Fibroblast of gingiva (primary cell): ENCODE measurements at places on chromosomes 7 and 10.
A peak's percentile ranks its signal among the peaks of the same experiment; 100 is the strongest.

GRCh38 chr7:96827701-96828100 is 118.1 kb upstream of the SEM1 start:
- no peak for DNase-seq

DNA sequence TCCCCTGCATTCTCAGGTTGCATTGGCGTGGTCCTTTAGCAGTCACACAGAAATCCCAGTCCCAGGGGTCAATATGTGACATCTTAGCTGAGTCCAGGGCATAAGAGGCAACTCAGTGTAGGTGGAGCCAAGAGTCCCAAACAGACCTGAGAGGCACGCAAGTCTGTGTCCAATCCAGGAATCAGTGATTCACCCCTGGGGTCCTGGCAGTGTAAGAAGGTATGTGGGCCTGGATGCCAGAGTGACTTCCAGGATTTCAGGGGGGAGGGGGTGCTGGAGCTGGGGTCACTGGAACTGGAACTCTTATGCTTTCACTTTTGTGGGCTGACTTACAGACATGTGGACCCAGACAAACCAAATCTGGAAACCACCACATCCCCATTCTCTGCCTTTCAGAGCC is 26.8 kb downstream of the FRMPD2 start:
- DNase-seq = no peak

- DNase-seq = no peak
Measured at GRCh38 chr10:132350391-132350790, 18.4 kb downstream of the LRRC27 start.

DNA sequence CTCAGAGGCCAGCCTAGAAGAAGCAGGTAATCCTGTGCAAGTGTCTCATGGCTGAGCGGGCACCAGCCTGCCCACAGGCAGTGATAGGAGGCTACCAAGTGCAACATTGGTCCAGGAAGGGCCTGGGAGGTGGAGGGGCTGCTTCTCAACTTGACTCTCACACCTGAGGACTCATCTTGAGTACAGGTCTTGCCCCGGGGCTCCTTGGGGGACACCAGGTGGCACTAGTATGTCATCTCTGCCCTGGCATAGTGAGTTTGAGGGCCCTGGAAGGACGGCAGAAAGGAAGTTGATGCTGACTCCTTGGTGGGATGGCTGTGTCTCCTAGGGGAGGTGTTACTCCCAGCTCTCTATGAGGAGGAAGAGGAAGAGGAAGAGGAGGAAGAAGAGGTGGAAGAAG is 2.3 kb downstream of the CCDC136 start:
- no peak for DNase-seq

DNA sequence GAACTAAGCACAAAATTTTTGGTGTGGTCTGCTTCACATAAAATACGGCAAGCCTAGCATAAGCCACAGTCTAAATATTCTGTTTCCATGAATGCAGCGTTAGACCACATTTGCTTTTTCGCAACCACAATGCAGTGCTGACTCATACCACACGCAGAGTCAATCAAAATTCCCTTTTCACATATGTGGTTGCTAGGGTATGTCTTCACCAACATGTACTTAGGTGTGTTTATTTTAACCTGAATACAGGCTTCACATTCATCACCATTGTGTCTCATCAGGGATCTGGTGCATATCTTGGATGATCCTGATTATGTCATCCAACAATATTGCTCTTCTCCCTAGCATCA is 90.8 kb downstream of the CHN2 start:
- peak; percentile 85 for DNase-seq

GRCh38 chr7:122600042-122600441 is 98.9 kb downstream of the RNF133 start:
- DNase-seq = no peak

- no peak for DNase-seq
Measured at GRCh38 chr10:108005627-108006026, 841.1 kb upstream of the SORCS1 start.

DNA sequence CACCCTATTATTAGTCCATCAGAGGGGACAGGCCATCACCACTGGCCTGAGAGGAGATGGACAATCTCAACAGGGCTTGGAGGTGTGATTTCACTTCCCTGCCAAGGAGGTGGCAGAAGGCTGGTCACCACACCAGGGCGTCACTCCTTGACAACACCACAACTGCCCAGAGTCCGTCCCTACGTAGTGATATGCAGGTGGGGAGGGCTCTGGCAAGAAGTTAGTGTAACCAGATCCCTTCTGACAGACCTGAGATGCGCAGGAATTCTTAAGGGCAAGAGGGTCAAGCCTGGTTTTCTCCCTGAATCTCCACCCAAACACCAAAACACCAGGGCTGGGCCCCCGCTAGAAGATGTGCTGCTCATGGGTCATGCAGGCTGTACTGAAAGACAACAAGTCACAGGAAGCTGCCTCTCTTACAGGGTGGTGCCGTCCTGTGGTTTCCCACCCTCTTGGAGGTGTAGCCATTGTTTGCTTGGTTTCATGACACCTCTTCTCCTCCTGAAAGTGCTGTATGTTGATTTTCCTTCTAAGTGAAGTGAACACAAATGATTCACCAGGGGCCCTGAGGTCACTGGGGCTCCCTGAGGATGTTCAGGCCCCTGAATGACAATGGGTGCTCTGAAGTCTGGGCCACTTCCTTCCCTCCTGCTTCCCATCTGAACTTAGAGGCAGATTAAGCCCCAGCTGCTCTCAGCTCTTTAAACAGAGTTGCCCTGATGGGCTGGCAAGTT is 27.1 kb downstream of the ATXN7L1 start:
- no peak for DNase-seq

- no peak for DNase-seq
Measured at GRCh38 chr7:12031638-12032037, 179.5 kb upstream of the TMEM106B start.

- DNase-seq = no peak
Measured at GRCh38 chr7:7790041-7790741, 71.8 kb upstream of the RPA3 start.

DNA sequence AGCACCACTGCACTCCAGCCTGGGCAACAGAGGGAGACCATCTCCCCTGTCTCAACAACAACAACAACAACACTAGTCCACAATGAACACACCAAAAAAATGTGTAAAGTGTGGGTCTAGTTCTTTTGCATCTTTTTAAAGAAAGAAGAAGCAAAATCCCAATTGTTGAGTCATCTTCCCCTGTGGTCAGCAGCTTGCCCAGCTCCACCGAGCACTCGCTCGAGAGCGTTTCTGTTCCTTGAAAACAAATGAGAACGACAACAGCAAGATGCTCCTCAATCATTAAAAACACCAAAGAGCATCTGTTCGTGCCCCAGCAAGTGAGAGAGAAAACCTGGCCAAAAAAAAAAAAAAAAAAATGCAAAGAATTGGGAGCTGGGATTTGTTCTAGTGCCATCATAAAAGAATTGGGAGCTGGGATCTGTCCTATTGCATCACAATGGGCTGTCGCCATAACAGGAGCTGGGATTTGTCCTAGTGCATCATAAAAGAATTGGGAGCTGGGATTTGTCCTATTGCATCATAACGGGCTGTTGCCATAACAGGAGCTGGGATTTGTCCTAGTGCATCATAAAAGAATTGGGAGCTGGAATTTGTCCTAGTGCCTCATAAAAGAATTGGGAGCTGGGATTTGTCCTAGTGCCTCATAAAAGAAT is 118.1 kb downstream of the PTPRN2 start:
- no peak for DNase-seq

- DNase-seq = no peak
Measured at GRCh38 chr10:34766811-34767494, 48.1 kb downstream of the PARD3 start.

GRCh38 chr7:69962186-69963065 is 364.2 kb downstream of the AUTS2 start:
- no peak for DNase-seq

DNA sequence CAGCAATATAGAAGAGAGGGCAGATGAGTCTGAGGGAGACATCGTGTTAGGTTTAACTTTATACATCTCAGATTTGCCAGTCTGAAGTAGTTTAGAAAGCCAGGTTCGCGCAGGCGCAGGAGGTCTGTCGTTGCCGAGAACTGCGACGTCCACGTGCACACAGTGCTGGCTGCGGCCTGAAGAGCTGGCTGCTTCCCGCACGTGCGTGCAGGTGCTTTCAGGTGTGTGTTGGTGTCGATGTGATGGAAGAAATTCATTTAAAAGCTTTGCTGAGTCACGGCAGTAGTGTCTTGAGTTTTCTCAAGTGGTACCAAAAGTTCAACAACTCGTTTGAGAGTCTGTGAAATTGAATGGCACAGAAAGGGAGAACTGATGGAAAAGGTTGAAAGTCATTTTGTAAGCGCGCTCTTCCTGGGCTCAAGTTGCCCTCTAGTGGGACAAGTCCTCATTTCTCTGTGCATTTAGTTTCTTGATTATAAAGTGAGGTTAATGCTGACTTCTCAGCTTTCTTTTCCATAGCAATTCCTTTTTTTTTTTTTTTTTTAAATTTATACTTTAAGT is 18.6 kb downstream of the WDR37 start:
- no peak for DNase-seq

DNA sequence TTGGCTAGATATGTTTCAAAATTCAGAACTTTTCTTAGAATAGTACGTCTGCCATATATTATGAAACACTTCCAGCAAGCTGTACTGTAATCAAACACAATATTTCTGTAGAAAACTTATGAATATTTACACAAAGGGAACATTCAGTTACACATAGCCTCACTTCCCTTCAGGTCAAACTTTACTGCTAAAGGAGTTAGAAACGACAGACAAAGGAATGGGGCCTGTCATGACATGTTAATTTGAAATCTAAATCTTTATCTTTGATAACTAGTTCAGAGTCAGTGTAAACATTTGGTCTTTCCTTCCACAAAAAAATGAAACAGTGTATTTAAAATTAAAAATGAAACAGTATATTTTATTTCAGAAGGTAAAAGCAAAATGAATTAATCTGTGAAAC is 1.0 kb upstream of the CROT start:
- peak; percentile 4 for DNase-seq

DNA sequence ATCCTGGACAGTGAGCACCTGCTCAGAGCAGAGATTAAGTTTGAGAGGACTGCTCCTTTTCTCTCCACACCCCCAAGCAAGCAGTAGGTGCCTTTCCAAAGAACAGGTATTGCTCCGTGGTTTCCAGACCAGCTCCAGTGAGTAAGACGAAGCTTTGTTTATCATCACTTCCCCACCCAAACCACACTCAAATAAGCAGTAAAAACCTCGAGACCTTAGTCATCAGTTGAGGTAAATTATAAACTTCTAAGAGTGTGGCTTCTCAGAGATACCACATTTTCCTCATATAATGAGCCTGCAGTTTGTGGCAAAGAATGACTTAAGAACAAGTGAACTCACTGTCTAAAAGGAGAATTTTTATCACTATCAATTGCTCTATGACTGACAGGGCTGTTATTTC is 50.0 kb upstream of the GRB10 start:
- no peak for DNase-seq

- peak; percentile 72 for DNase-seq
Measured at GRCh38 chr10:119652361-119652730, 1.2 kb downstream of the BAG3 start.

- DNase-seq = no peak
Measured at GRCh38 chr7:45915606-45916005, 5.5 kb downstream of the IGFBP3 start.

GRCh38 chr7:36272211-36272566 is 117.5 kb upstream of the ANLN start:
- no peak for DNase-seq

DNA sequence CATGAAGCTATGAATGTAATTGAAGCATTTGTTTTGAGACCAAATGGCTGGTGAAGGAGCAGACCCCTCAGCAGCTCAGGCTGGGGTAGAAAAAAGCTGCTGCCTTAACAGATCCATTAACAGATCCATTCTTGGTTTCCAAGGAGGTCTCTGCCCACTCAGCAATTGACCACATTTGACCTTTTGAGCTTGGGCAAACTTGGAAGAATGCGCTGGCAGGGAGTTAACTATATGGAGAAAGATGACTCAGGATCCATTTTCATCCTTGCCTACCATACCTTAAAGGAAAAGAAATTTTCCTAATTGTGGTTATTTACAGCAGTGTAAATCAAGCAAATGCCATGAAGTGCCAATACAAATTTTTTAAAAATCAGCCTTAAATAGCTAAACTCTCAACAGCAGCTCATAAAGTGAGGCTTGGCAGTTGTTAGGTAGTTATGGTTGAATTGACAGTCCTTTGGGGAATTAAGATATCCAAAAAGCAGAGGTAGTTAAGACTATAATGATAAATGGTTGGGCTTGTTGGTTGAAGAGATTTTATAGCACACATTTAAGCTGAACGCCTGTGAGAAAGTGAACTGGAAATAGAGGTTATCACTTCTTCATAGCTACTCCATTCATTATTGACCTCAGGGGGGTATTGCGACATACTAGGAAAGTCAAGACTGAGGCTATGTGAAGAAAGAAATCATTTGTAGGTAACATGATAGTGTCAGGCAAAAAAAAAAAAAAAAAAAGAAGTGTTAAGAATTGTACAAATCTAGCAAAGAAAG is 83.9 kb downstream of the MKX start:
- peak; percentile 33 for DNase-seq

DNA sequence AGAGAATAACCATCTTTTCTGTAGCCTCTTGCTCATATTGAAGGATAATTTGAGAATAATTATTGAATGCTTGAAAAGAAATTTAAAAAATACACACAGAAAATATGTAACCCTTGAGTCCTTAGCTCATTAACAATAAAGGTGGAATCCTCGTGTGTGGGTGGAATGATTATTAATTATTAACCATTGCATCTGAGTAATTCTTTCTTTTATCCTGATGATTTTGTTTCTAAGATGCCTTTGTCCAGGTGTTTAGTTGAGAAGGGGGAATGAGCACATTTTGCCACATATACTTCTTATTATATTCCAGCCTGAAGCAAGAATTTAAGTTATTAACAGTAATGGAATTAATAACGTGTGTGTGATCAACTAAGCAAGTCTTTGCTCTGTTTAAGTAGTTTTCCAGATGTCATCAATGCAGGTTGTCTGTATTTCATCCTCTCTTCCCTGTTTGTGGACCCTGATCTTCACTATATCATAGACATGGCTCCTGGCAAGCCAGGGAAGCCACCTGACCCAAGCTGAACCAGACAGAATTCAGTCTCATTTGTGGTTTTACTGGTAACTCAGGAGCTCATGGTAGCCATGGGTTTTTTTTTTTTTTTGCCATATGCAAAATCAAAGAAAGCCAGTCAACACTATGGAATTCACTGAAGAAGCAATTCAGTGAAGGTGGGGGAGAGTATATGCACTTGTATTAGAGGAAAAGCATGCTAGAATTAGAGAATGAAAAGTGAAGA is 144.3 kb downstream of the KIF20B start:
- no peak for DNase-seq

- no peak for DNase-seq
Measured at GRCh38 chr10:130835068-130835467, 476.5 kb downstream of the TCERG1L start.

- DNase-seq = no peak
Measured at GRCh38 chr10:113322843-113323242, 230.0 kb upstream of the HABP2 start.
